ENCODE measurements at places on chromosomes 4 and X.

DNA sequence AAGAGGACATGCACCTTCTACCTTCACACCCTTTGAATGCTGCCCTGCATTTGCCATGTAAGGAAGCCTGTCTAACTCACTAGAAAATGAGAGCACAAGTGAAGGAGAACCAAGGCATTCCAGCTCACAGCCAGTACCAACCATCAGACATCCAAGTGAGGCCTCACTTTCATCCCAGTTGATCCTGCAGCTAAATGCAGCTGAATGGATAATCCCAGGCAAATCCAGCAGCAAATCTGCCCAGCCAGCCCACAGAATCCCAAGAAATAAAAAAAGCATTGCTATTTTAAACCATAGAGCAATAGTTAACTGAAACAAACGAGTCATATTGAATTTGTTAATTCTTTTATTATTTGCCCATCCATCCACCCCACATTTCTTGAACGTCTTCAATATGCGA is 112.5 kb downstream of the C4orf33 start:
- DNase-seq = no peak

DNA sequence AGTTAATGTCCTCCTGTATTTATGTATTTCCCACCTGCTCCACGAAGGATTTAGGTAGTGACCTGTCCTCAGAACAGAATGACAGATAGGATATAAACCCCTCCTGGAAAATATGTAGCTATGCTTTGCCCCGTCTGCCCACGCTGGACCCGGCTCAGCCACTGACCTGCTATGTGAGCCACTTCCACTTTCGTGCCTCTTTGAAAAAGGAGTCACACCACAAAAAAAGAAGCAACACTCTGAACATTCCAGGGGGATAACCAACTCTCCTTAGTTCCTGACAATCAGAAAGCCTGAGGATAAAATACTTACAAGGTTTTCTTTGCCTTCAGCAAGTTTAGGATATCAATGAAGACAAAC is 11.1 kb downstream of the ACSL1 start:
- no peak for DNase-seq

GRCh38 chrX:68462653-68463052 is 29.4 kb upstream of the OPHN1 start:
- peak; percentile 39 for DNase-seq

DNA sequence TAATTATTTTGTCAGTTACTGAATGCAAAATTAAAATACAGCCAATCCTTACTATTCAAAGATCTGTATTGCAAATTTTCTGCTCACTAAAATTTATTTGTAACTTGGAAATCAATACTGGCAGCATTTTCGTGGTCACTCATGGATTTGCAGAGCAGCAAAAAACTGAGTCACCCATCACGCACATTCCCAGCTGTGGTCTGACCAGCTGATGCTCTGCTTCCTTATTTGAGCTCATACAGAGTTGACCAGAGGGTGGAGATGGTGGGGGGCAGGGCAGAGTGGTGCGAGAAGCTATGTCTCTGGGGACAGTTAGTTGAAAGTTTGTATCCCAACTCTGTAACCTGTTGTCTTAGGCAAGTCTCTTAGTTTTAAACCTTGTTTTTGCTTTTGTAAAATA is 214.8 kb downstream of the SPCS3 start:
- DNase-seq = peak; percentile 76

DNA sequence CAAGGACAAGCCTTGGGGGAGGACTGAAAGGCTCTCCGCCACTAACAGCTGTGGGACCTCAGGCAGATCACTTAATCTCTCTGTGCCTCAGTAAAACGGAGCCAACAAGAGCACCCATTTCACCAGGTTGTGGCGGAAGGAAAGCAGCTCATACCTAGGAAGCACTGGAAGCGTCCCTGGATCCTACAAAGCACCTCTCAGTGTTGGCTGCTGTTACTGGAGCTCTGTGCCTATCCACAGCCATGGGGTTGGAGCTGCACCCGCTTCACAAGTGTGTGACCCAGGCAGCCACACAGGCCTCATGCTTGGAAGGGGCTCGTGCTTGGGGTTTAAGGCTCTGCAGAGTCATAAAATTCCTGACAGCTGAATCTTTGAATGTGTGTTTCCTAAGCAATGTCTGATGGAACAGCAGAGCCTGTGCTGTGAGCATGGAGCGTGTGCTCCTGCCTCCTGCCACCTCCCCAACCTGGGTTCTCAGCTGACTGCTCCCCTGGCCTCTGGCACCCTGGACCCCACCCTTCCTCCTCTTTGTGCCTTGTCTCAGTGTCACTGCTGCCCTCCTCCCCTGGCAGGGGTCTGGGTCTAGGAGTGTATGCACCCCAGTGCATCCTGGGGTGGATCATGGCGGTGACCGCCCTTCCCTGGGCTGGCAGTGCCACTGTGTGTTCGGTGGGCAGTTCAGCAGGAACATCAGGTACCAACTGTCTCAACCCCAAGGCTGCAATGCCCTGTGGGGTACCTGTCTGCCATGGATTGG is 14.4 kb upstream of the MAN2B2 start:
- peak; percentile 51 for DNase-seq

GRCh38 chr4:15963001-15963451 is at the start of gene FGFBP2:
TSS of gene FGFBP2 (minus strand) at chr4:15963175. CDS start at chr4:15963129, 46 bp downstream.
- peak; percentile 59 for DNase-seq

DNA sequence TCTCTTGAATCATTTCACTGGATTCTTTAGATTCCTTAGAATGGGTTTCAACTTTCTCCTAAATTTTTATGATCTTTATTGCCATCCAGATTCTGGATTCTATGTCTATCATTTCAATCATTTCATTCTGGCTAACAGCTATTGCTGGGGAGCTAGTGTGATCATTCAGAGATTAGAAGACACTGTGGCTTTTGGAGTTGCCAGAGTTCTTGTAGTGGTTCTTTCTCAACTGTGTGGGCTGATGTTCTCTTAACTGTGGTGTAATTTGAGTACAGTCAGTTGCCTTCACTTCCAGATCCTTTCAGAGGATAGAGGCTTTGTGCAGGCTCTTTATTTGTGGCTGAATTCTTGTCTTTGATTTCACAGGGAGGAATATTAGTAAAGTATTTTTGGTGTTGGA is 12.1 kb upstream of the CSN2 start:
- DNase-seq = no peak

- no peak for DNase-seq
Measured at GRCh38 chr4:176601124-176601523, 191.6 kb downstream of the VEGFC start.

DNA sequence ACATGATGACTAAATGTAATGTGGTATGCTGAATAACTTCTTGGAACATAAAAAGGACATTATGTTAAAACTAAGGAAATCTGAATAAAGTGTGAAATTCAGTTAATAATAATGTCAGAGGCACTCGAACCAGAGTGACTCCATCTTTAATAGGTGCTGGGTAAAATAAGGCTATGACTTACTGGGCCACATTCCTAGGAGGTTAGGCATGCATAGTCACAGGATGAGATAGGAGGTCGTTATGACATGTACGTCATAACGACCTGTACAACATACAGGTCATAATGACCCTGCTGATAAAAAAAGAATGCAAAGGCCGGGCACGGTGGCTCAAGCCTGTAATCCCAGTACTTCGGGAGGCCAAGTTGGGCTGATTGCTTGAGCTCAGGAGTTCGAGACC is 28.9 kb upstream of the OPHN1 start:
- DNase-seq = peak; percentile 41

Data from kidney tubule cell (primary cell).